ENCODE measurements at places on chromosomes 11 and 22. TPM values are rescaled to one million over a fixed set of nuclear protein-coding genes. Genes with fewer than 3 reads are reported as not detected.

The TMPRSS13 gene
- total RNA-seq, result not detected

DNA sequence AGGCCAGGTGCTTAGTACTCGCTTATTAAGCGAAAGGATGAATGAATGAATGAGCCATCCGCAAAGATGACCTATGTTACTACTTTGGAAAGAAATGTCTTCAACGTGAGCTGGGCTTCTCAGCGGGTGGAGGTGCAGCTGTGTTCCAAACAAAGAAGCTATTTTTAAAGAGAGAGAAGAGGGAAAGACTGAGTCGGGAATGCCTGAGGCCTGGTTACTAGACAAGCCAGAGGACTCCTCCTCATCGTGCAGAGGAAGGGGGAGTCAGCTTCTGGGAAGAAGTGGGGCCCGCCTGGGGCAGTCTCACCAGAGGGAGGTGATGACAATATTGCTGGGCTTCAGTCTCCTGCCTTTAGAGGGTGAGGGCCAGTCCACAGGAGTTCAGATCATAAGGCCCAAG, 30.4 kb upstream of the CD5 start:
- DNase-seq, result no peak

- peak; percentile 61 for DNase-seq
Observed at GRCh38 chr22:46023558-46023981, 46.6 kb upstream of the WNT7B start.

DNA sequence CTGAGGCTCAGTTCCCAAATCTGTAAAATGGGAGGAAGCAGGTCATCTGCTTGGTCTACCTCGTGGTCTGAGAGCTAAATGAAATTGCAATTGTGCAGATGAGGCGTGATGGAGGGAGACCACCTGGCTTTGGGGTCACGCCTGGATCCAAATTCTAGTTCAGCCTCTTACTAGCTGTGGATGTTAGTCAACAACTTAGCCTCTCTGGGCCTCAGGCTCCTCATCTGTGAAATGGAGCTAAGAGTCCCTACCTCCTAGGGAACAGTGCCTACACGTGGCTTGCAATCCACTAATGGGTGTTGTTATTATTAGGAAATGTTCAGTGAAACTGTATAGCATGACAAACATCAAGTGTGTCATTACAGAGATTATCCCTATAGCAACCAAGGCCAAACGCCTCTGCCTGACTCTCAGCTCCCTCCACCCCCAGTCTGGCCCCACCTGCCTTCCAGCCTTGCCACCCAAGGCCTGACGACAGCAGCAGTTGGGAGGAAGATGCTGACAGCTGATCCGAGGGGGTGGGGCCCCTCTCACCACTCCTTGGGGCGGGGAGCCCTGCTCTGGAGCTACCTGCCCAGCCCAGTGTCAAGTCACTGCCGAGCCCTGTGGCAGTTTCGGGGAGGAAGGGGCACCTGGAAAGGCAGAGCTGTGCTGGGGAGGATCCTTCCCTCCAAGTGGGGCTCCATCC, 1.7 kb upstream of the RHOD start:
- peak; percentile 91 for DNase-seq

All from H4 (cell line).